ENCODE measurements at places on chromosomes 2 and 18.

GRCh38 chr18:31774962-31775361 lies 14.3 kb upstream of the SLC25A52 start:
- DNase-seq, result no peak

DNA sequence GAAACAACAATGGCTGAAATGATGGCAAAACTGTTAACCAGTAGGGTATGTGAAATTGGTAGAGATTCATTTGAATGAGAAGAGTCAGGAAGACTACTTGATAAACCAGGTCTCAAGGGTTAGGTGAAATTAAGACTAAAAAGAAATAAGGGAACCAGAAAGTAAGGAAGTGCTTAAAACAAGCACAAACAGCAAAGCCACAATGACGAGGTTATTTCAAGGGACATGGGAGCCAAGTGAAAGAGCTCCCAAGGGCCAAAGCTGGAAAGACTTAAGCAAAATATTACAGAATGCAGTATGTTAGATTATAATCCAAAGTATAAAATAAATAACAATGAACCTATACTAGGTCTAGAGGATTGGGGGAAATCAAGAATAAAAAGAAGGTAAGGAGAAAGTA lies 19.3 kb upstream of the CD302 start:
- DNase-seq, result no peak

GRCh38 chr2:196989496-196989895 lies 63.0 kb upstream of the PGAP1 start:
- no peak for DNase-seq

- DNase-seq, result no peak
These were observed 133.6 kb downstream of the ALK start for GRCh38 chr2:29787473-29788465.

GRCh38 chr2:134132490-134132857 lies 121.4 kb upstream of the MGAT5 start:
- no peak for DNase-seq

DNA sequence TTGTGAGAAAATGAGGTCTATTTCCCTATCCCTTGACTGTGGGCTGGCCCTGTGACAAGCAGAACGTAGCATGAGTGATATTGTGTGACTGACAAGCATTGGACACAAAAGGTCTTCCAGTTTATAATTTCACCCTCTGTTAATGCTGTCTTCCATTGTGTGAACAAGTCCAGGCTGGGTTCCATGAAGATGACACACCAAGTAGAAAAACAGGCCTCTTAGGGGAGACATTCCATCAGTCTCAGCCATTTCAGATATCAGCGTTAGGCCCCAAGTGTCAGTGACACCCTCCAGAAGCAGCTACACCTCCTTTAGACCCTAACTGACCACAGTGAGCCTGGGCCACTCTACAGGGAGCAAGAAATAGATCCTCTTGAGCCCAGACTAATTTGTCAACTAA lies 511.3 kb downstream of the FBXO15 start:
- DNase-seq, result no peak

GRCh38 chr2:212923393-212923792 lies 228.0 kb downstream of the IKZF2 start:
- no peak for DNase-seq

GRCh38 chr2:57802243-57802642 lies 244.4 kb upstream of the VRK2 start:
- DNase-seq, result no peak

GRCh38 chr18:37657493-37657892 lies 91.9 kb upstream of the CELF4 start:
- DNase-seq, result no peak

DNA sequence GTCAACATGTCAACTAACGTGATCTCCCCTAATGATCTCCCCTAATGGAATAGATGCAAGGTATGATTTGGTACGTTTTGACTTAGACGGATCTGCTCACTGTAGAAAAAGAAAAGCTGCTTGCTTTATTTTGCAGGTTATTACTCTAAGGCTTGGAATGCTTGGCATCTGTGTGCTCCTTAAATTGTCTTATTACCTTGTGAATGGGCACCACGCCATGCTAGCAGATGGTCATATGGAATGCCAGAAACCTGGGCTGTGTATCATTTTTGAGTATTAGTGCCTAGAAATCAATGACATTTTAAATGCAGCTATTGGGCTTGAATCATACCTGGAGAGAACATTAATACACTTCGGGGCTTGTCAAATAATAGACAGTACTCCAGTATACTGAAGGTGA lies 16.5 kb upstream of the FIGN start:
- DNase-seq, result no peak

DNA sequence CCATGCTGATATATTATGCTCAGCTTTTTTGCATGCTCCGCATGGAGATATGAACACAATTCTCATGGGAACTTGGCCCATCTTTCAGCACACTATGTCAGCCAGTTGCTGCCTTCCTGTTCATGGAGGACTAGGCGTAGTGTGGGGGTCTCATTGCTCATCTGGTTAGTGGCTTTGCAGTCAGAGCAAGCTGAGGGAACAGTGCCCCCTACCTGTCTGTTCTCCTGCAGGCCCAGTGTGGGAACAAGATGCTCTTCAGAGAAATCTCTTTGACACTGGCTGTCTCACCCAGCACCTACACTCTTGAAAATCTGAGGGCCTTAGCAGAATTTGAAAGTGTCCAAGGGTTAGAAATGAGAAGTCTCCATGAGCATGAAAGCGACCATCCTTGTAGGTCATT lies 47.1 kb downstream of the SPTBN1 start:
- DNase-seq, result no peak

DNA sequence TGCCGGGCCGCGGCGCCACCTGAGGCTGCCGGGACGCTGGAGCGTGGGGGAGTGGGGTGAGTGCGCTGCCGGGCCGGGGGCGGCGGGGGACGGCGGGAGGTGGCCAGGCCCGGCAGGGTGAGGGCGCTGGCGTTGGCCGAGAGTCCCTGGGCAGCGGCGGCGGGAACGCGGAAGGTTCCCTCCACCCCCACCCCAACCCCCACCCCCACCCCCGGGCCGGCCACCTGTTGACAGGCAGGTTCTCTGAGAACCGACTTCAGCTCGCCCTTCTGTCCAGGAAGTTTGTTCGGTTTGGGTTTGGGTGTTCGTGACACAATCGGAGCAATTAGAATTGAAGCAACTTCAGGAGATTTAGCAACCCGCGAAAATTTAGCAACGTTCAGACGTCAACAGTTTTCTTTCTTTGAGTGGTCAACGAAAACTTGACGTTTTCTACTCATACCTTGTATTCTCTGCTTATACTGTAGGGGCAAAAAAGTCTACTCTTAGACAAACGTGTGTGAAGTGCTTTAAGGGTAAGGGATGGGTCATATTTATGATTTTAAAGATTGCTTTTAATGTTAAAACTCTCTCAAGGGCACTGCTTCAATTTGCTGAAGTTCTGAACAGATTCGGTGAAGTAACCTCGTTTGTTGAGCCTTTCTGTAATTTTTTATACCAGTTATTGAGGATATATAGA lies 9.3 kb downstream of the OTX1 start:
- no peak for DNase-seq

DNA sequence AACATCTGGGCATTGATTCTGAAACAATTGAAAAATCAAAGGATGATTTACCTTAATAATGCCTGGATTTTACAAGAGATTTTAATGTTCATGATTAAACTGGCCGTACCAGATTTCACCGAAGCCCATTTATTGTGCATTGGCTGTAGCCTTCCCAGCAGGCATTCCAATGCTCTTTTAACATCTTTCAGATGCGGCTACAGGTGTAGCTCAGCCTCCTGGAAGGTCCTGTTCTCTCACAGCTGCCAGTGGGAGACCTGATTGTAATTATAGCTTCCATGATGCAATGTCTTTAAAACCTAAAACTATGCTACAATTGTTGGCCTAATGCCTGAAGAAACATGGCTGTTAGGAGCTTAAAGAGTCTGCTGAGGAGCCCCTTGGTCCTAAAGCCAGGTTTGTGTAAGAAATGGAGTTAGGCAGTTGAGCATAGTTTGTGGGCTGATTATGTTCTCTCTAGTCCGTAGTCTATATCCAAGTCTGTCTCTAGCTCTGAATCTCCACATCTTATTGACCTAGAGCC lies 147.4 kb downstream of the CERS6 start:
- no peak for DNase-seq

DNA sequence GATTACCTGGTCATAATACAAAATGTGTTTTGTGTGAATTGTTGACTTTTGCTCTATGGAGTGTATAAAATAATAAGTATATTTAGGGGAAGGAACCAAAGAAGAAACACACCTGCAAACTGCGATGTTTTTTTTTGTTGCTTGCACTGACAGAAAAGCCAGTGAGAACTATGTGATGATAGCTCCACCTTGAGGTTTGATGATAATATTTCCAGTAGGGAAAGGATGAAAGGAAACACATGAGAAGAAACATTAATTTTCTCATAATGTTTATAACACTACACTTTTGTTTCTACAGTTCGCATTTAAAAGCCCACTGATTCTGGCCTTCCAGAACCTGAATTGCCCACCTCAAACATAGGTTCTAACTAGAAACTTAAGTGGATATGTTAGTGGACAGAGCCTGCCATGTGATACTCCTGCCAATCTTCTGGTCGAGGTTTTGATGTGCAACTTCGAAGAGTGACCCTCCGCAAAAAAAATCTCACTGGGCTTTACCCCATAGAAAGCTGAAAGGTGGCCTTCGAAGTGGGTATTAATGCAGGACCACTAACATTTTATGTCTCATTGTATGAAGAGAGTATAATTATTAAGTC lies 476.4 kb upstream of the SPHKAP start:
- DNase-seq, result no peak

DNA sequence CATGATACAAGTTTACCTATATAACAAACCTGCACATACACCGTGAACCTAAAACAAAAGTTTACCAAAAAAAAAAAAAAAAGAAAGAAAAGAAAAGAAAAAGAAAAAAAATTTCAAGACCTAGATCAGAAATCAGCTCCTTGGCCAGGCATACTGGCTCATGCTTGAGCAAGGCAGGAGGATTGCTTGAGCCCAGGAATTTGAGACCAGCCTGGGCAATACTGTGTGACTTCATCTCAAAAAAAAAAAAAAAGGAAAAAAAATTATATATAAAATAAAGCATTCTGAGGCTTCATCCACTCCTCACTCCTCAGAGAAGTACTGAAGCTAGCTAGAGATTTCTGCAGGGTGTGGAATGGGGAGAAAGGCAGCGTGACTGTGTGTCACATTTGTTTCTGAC lies 11.8 kb upstream of the PROC start:
- no peak for DNase-seq

DNA sequence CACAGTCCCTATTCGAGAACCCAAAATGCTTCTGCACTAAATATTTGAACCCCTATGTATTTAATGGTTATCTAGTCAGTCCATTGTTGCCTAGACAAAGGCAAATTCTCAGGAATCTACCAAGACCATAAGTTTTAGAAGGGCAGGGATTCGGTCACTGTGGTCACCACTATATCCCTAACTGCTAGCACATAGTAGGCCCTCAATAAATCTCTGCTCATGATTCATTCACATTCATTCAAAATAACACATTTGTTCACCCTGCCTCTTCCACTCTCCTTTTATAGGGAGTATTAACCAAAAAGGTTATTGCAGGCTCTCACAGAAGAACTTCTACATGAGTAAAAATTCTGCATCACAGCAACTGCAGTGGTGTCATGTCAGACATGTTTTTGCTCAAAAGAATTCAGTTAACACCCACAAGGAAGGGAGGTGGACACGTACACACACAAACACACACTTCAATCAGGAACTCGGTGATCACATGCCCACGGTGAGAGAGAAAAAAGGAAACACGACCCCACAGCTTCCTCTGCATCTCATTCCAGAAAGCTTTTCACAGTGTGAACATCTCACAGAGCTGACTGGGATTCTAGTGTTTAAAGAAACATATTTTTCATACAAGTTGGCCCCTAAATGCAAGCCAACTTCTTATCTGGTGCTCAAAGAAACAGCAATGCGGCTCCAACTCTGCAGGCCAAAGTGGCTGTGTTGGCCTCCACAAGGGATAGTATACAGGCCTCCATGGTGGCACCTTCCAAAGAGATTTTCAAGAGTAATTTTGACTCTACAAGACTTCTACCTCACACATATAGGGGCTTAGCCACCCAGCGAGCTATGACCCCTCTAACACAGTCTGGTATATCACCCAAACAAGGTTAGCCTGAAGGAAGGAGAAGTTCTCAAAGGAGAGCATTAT lies 98.0 kb downstream of the ANKRD44 start:
- DNase-seq, result no peak

DNA sequence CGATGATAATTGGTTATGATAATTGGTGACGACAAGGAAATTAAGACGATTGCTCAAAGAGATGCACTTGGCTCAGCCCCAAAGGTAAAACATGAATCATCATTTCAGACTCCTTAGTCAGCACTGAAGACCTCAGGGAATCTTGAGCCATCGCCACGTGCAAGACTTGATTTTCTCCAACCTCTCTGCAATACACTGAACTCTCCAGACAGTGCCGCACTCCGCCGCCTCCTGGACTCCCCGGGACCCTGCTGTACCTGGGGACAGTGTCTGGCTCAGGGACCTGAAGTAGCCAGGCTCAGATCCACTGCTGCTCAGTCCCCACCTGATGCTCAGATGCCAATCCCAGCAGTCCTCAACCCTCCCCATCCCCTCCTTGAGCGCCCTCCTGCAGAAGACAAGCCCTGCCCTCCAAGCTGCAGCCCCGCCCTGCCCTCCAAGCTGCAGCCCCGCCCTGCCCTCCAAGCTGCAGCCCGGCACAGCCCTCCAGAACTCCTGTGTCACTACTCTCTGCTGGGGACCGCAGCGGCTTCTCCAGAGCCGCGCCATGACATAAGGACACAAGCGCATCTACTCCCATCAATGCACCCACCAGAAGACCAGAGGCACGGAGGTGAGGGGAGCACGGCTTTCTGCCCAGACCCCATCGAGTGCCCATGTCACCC lies 1.1 kb downstream of the TMEM18 start:
- peak; percentile 65 for DNase-seq

DNA sequence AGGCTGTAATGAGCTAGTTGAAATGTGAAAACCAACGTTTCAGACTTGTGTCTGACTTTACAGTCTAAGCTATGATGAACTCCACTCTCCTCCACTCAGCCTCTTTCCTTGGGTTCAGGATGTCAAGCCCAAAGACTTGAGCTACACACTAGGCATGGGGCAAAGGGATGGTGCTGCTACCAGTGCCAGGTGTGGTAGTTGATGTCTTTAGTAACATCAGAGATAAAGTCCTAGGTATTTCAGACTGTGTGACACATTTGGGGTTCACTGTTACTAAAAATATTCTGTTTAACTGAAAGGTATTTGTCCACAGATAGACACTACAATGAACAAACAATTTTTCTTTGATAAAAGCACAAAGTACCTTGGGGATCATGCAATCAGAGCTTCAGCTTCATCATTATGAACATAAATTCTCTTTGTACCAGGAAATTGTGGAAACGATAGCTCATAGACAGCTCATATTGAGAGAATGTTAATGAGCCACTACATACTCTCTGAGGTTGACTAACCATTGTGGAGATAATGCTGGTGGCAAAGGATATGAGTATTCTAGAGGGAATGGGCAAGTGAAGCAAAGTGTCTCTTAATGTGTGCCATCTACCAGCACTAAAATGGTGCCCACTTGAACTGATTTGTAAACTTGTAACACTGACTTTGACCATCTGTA lies 253.7 kb upstream of the THUMPD2 start:
- DNase-seq, result no peak

- DNase-seq, result peak; percentile 39
These were observed 75.3 kb upstream of the NPAS2 start for GRCh38 chr2:100744589-100744988.

GRCh38 chr2:218988164-218988563 lies 3.2 kb upstream of the FEV start:
- no peak for DNase-seq

GRCh38 chr2:106304612-106305184 lies 110.6 kb upstream of the UXS1 start:
- no peak for DNase-seq

GRCh38 chr2:155727187-155727895 lies 605.2 kb downstream of the NR4A2 start:
- no peak for DNase-seq

Measured in ureter (tissue), 1 donor.